ENCODE measurements at places on chromosomes 16 and 17.

- DNase-seq: no peak
Observed at GRCh38 chr16:53896722-53897121, 192.8 kb downstream of the FTO start.

- DNase-seq: no peak
Observed at GRCh38 chr17:4333041-4333440, 33.4 kb downstream of the UBE2G1 start.

GRCh38 chr16:71792176-71792575 lies 16.5 kb downstream of the AP1G1 start:
- no peak for DNase-seq

DNA sequence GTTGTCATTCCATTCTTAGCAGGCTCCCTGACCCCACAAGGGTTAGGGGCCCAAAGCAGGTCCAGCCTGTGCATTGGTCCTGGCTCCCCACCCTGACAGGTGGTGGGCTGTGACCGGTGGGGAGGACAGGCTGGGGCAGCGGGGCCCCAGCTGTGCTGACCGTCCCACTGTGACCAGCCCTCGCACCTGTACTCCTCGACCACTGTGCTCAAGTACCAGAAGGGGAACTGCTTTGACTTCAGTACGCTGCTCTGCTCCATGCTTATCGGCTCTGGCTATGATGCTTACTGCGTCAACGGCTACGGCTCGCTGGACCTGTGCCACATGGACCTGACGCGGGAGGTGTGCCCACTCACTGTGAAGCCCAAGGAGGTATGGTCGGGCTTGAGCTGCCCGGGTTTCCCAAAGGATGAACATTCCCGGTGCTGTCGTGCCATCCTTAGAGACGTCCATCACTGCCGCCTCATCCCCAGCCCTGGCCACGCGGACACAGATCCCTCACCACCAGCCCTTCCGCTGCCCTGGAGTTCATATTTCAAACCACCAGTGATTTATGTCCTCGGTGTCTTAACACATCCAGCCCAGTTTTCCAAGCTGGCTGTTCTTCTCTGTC lies 7.3 kb downstream of the DRC7 start:
- DNase-seq: no peak

- no peak for DNase-seq
Observed at GRCh38 chr16:10367616-10368188, 18.2 kb upstream of the ATF7IP2 start.

DNA sequence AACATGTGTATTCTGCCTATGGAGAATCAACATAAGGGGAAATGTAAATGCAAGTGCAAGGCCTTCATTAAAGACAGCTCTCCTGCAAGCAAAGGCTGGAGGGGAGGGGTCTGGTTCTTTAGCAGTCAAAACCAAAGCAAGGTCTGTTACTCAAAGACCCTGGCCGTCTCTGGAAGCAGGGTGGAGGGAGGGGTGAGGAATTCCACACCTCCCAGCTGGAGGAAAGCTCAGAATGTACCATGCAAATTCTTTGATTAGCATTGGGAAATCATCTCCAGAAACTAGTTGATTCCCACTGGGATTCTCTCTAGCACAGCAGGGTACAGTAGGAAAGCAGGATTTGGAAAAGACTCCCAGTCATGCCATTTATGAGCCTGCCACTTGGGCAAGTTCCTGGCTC lies 77.3 kb upstream of the ASIC2 start:
- DNase-seq: no peak

GRCh38 chr16:88635671-88636319 lies 2.6 kb upstream of the IL17C start:
- DNase-seq: no peak

GRCh38 chr17:44198721-44199552 lies 747 bp downstream of the ATXN7L3 start:
- no peak for DNase-seq

GRCh38 chr17:2054512-2055291 lies at the start of gene HIC1:
Gene HIC1, plus strand, starts transcription at chr17:2055103. Its CDS starts 1,588 bp downstream, at chr17:2056691.
- no peak for DNase-seq

- DNase-seq: peak; percentile 89
Observed at GRCh38 chr16:67269766-67270165, 9.6 kb upstream of the PLEKHG4 start.

- DNase-seq: peak; percentile 89
Observed at GRCh38 chr16:86994651-86995171, 322.5 kb downstream of the C16orf95 start.

- DNase-seq: peak; percentile 95
Observed at GRCh38 chr17:7214300-7215135, 5.1 kb downstream of the DLG4 start.

GRCh38 chr17:81564778-81565177 lies 12.6 kb upstream of the FAAP100 start:
- DNase-seq: no peak

- DNase-seq: peak; percentile 32
Observed at GRCh38 chr17:74744714-74745547, 3.5 kb upstream of the NHERF1 start.

DNA sequence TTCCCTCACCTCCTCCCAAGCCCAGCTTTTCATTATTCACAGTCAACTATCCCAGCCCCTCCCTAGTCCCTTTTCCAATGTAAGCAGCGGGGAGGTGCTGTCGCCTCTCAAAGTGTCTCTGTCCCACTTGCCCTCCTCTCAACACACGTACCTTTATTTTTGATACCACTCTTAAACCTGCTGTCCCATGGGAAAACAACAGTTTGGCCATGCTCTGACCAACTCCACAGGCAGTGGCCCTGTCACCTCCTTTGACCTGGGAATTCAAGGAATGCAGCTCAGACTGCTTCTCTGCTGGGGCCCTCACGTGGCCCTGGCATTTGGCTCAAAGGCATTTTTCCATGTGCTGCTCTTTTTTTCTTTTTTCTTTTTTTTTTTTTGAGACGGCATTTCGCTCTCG lies 4.2 kb downstream of the LYRM9 start:
- no peak for DNase-seq

DNA sequence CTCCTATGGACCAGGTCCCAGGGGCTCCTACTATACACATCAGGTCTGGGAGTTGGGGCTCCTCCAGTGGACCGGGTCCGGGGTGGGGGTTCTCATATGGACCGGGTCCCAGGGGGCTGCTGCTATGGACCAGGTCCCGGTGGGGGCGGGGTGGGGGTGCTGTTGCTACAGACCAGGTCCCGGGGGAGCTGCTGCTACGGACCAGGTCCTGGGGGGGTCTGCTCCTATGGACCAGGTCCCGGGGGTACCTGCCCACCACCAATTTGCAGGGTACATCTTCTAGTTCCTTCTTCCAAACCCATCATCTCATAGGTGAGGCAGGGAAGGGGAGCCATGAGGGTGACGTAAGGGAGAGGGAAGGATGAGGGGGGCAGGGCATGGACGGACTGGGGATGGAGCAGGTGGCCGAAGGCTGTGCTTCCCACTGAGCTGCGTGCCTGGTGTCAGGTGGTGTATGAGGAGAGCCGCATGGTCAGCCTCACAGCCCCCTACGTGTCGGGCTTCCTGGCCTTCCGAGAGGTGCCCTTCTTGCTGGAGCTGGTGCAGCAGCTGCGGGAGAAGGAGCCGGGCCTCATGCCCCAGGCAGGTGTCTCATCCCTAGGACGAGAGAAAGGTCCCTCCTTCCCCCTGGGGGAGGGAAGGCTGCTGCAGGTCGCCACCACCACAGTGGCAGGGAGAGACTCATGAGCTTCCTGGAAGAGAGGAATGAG lies 6.6 kb downstream of the ENDOV start:
- DNase-seq: no peak

DNA sequence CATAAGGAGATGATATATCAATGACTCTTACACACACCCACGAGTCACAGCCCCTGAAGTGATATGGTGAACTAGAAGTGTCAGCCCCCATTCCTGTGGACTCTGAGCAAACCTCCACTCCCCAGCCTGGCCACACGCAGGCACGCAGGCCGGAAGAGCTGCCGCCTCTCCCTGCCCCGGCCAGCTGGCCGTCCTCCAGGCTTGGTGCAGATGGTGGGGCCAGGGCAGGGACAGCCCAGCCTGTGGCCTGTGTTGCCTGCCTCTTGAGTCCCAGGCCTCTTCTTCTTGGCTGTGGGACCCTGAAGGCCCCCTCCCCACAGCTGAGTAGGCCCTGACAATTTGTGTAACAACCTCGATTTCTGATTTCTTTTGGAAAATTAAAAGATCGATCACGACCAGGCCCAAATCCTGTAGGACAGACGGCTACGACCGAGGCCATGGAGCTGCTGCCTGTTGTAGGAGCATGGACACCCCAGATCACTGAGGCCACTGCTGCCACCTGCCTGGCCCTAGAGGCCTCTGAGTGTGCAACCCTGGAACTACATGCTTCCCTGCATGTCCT lies 10.0 kb upstream of the MPRIP start:
- DNase-seq: peak; percentile 15

DNA sequence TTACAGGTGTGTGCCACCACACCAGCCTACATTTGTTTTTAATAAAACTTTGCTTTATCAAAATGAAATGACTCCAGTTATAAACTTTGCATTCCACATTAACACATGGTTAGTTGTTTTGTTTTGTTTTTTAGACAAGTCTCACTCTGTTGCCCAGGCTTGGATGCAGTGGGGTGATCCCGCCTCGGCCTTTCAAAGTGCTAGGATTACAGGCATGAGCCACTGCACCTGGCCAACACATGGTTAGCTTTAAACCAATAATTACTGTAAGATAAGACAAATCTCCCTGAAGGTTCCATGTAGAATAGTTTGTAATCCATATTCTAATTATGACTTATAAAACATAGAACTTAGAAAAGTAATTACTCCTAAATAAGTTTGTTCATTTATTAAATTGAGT lies 89.8 kb upstream of the MED13 start:
- DNase-seq: no peak

DNA sequence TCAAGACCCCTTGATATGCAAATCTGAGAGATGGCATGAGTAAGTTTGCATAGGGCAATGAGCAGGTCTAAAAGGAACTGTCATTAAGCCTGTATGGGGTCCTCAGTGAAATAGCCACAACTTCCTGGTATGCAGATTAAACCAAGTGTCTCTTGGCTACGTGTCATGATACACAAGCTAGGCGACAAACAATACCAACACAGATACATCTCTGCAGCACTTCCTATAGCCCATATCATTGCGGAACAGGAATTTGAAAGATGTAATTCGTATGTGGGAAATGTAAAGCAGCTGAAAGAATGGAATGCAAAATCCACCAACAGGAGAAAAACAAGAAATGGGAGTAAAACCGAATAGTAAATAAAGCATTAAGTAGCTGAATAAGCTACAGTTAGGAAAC lies 12.9 kb downstream of the PRSS22 start:
- no peak for DNase-seq

DNA sequence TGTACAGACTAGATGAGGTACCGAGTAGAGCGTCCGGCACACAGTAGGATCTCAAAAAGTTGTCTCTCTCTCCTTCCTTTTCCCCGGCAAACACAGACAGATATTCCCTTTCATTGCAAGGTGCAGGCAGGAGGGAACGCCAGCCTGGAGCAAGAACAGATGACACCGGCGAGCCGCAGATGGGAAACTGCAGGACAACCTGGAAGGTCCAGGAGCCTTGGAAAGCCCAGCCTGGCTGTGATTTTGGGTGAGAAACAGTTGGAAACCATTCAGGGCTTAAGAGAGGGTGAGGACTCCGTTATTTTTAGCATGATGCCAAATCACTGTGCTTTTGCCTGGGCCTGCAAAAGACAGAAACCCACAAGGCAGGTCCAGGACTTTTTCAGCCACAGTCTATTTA lies 7.3 kb downstream of the CDH11 start:
- no peak for DNase-seq

- no peak for DNase-seq
Observed at GRCh38 chr16:59058250-59058649, 324.1 kb upstream of the GOT2 start.

DNA sequence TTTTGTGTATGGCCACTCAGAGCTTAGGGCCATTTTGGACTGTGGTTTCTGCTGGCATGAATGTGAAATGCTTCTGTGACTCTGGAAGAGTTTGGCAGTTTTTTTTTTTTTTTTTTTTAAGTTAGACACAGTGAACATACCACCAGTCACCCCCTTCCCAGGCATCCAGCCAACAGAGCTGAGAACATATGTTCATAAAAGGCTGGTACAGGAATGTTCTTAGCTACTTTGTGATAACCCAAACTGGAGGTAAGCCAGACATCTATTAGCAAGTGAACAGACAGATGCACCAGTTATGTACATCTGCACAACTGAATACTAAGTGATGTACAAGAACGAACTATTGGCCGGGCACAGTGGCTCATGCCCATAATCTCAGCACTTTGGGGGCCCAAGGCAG lies 92.7 kb downstream of the ABCC1 start:
- DNase-seq: peak; percentile 86

DNA sequence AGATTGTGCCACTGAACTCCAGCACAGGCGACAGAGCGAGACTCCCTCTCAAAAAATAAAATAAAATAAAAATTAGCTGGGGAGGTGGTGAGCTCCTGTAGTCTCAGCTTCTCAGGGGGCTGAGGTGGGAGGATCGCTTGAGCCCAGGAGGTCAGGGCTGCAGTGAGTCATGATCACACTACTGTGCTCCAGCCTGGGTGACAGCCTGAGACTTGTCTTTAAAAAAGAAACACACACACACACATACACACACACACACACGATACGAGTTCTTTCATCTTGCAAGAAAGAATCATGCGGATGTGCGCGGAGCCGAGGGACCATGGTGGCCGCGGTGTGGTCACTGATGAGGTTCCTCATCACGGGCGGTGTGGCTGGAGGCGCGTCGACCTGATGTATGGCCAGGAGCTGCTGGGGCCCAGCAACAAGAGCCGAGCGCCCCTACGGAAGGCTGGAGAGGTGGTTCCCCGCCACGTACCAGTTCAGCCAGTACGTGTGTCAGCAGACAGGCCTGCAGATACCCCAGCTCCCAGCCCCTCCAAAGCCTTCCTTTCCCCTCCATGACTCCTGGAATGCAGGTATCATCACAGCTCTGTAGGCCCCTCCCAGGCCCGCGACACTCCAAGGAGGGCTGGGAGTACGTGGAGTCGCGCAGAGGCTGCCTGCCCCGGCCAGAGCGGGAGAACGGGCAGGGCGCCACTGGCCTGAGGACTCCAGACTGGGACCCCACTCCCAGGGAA lies 20.7 kb downstream of the NXN start:
- DNase-seq: no peak

DNA sequence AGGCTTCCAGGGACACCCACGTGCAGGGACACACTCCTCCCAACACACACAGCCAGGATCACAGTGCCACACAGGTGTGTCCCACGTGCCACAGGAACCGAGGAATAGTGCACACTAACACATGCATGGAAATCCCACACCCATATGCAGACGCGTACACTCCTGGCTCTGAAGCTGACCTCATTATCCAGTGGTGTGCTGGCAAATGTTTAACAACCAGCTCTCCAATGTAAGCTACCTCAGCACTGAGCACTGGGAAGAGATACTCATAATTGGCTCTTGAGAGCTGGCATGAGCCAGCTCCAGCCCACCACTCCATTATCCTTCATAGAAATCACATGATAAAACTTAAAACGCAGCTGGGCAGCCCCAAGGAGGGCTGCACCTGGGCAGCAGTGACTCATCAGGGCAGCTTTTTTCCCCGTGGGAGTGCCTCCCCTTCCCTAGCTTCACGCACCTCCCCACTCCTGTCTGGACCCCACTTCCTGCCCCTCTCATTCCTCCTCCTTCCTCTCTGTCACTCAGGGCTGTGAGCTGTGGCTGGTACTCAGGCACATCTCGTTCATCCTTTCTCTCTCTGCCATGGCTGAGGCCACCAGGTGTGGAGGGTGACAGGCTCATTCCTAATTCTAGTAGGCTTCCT lies 14.9 kb upstream of the TBX21 start:
- DNase-seq: no peak

Data from astrocyte of the cerebellum (primary cell).